Cardiac septum (tissue), 1 donor: ENCODE measurements at places on chromosomes 3 and 15. TPM values are rescaled to one million over a fixed set of nuclear protein-coding genes. Genes with fewer than 3 reads are reported as not detected.

- no peak for DNase-seq
These were observed 7.0 kb downstream of the GYG1 start for GRCh38 chr3:148998297-148998696.

- no peak for DNase-seq
These were observed 77.8 kb downstream of the VGLL3 start for GRCh38 chr3:86913160-86913559.

HYAL3 gene
- 1.3 TPM for total RNA-seq

GRCh38 chr3:31004025-31004678 lies 109.7 kb upstream of the GADL1 start:
- DNase-seq: no peak

PRICKLE2 gene
- 12.4 TPM for total RNA-seq

DNA sequence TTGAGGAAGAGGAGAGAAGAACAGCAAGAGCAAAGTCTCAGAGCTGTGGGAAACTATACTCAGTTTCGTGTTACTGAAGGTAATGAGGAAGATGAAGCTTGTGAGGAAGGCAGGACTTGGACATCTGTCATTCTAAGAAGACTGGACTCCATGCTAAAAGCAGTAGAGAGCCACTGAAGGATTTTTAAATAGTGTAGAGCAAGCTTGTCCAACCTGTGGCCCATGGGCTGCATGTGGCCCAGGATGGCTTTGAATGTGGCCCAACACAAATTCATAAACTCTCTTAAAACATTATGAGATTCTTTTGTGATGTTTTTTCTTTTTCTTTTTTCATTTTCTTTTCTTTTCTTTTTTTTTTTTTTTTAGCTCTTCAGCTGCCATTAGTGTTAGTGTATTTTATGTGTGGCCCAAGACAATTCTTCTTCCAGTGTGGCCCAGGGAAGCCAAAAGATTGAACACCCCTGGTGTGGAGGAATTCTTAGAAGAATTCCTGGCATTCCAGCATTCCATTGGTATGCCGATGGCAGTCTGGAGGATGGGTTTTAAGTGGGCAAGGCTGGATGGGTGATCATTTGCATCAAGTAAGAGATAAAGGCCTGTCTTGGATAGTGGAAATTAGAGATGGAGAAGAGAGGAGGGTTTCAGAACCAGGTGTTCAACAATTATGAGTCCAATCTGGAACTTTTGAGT lies 6.9 kb upstream of the NFKBIZ start:
- DNase-seq: no peak

- DNase-seq: no peak
These were observed 24.1 kb downstream of the RHOA start for GRCh38 chr3:49387721-49388120.
